Prostate gland (tissue), 2 donors: ENCODE measurements at places on chromosomes 1 and 21. TPM values are rescaled to one million over a fixed set of nuclear protein-coding genes. Genes with fewer than 3 reads are reported as not detected.
A peak's percentile ranks its signal among the peaks of the same experiment; 100 is the strongest.

ZBED6 gene
- 5.8 TPM for total RNA-seq

ADAMTSL4 gene
- total RNA-seq = 9.7 TPM

LRIF1 gene
- 38.3 TPM for total RNA-seq

PLEKHA6 gene
- 24.5 TPM for total RNA-seq

SNX7 gene
- 32.9 TPM for total RNA-seq

AUNIP gene
- 0.32 TPM for total RNA-seq

TP73 gene
- total RNA-seq = 15.1 TPM

HORMAD1 gene
- 16.5 TPM for total RNA-seq

CELA3B gene
- total RNA-seq = not detected

UBL4B gene
- total RNA-seq = not detected

- H3K4me1 ChIP-seq = no peaks in the 10 kb centered on the region
- no peak overlapping the region for H3K4me3 ChIP-seq
- H3K27me3 ChIP-seq = no peaks in the 10 kb centered on the region
- no peaks in the 10 kb centered on the region for H3K36me3 ChIP-seq
- H3K27ac ChIP-seq = no peak overlapping the region
Measured at GRCh38 chr1:97524211-97524610, 396.6 kb downstream of the DPYD start.

GRCh38 chr1:18923756-18924211, 21.4 kb upstream of the ALDH4A1 start:
- peaks cover 22% of the 10 kb centered on the region for H3K4me1 ChIP-seq
- no peaks in the 10 kb centered on the region for H3K27me3 ChIP-seq
- no peak overlapping the region for H3K4me3 ChIP-seq
- no peak for DNase-seq
- H3K27ac ChIP-seq = peak overlapping the region; percentile 84

- H3K27ac ChIP-seq = peak overlapping the region; percentile 18
- no peaks in the 10 kb centered on the region for H3K4me1 ChIP-seq
Measured at GRCh38 chr1:182181167-182181572, 119.7 kb upstream of the ZNF648 start.

DNA sequence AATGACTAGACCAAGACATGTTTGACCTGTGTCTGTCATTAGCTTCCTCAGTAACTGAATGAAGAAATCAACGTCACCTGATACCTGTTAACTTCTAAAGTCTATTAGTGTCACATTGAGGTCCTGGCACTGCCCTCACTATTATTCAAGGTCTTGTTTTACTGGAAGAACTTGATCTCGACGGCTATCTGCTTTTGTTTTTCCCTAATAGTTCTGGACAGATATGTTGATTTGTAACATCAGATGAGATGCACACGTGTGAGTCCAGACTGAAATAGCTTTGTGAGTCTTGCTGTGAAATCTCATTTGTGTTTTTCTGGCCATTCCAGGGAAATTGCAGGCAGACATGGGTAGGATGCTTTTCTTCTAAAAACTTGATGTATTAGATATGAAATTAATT, 159.2 kb downstream of the RYR2 start:
- H3K36me3 ChIP-seq = no peaks in the 10 kb centered on the region
- H3K4me1 ChIP-seq = no peaks in the 10 kb centered on the region
- H3K27ac ChIP-seq = no peak overlapping the region
- no peaks in the 10 kb centered on the region for H3K27me3 ChIP-seq
- no peak overlapping the region for H3K4me3 ChIP-seq

GRCh38 chr1:65009176-65009575, 42.8 kb upstream of the JAK1 start:
- H3K4me3 ChIP-seq = no peak overlapping the region
- H3K27ac ChIP-seq = no peak overlapping the region
- H3K4me1 ChIP-seq = no peaks in the 10 kb centered on the region
- H3K27me3 ChIP-seq = no peaks in the 10 kb centered on the region

DNA sequence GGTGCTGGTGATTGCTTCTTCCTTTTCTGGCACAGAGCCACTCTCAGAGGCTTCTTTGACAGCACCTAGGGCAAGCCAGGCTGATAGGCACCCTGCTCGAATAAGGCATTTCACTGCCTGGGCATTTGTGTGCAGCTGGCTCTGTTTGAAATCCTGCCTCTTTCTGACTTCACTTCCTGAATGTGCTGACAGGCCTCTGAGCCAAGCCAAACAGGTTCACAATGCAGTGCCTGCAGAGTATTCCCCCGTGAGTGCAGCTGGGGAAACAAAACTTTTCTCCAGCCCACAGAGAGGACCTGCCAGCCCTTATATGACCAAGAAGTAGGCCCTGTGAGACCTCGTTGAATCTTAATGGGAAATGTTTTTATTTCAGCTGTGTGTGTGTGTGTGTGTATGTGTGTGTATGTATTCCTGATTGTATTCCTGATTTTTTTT, 10.4 kb downstream of the JUN start:
- no peaks in the 10 kb centered on the region for H3K36me3 ChIP-seq
- DNase-seq = peak; percentile 74
- peak overlapping the region; percentile 74 for H3K27ac ChIP-seq
- no peak overlapping the region for H3K4me3 ChIP-seq

DNA sequence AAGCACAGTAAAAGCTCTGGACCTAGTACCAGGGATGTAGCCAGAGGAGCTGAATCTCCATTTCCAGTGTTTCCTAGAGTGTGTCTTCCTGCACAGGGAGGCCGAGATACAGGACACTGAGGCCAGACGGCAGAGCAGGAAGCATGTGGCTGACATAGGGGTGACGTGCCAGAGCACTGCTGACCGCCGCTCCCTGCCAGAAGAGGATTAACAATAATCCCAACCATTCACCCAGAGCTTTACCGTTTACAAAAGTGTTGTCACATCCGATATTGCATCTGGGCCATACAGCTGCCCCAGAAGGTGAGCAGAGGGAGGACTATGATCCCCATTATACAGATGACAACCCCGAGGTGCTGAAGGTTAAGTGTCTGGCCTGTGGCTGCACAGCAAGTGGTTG, 5.8 kb upstream of the CLDN19 start:
- DNase-seq = no peak
- H3K4me1 ChIP-seq = no peaks in the 10 kb centered on the region
- no peaks in the 10 kb centered on the region for H3K36me3 ChIP-seq
- no peaks in the 10 kb centered on the region for H3K27me3 ChIP-seq
- no peak overlapping the region for H3K4me3 ChIP-seq

- DNase-seq = no peak
- no peak overlapping the region for H3K4me3 ChIP-seq
- no peak overlapping the region for H3K27ac ChIP-seq
- H3K4me1 ChIP-seq = no peaks in the 10 kb centered on the region
Measured at GRCh38 chr1:179588425-179589024, 3.1 kb upstream of the TDRD5 start.

GRCh38 chr1:94738371-94738770, 81.8 kb upstream of the SLC44A3 start:
- H3K27me3 ChIP-seq = no peaks in the 10 kb centered on the region
- H3K4me1 ChIP-seq = no peaks in the 10 kb centered on the region
- no peak overlapping the region for H3K4me3 ChIP-seq

DNA sequence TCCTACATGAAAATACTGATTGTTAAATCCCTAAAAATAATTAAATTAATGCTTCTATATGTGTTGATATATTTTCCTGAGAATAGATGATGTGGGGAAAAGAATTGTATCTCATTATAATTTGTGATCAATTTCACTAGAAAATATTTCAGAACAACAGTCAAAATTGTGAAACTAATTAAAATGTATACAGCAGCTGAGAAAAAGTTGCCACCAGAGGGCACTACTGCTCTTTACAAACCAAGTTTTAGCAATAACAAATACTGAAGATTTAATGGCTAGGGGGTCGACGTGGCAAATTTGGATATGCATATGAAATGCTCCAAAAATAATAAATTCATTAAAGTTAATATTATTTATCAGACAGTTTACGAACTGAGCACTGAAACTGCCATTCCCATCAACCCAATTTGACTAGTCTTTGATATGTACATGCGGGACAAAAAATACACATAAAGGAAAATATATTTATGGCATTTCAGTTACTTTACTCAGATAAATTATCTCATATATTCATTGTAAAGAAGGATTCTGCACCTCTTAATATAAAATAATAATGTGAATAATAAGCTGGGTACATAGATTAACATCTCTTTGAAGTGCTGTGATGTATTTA, 96.3 kb upstream of the TMPRSS15 start:
- H3K27ac ChIP-seq = no peak overlapping the region
- no peaks in the 10 kb centered on the region for H3K27me3 ChIP-seq
- H3K4me3 ChIP-seq = no peak overlapping the region
- H3K36me3 ChIP-seq = no peaks in the 10 kb centered on the region
- DNase-seq = no peak

- DNase-seq = no peak
- no peak overlapping the region for H3K27ac ChIP-seq
- no peaks in the 10 kb centered on the region for H3K4me1 ChIP-seq
- H3K4me3 ChIP-seq = no peak overlapping the region
Measured at GRCh38 chr1:68917456-68917855, 420.6 kb upstream of the DEPDC1 start.

DNA sequence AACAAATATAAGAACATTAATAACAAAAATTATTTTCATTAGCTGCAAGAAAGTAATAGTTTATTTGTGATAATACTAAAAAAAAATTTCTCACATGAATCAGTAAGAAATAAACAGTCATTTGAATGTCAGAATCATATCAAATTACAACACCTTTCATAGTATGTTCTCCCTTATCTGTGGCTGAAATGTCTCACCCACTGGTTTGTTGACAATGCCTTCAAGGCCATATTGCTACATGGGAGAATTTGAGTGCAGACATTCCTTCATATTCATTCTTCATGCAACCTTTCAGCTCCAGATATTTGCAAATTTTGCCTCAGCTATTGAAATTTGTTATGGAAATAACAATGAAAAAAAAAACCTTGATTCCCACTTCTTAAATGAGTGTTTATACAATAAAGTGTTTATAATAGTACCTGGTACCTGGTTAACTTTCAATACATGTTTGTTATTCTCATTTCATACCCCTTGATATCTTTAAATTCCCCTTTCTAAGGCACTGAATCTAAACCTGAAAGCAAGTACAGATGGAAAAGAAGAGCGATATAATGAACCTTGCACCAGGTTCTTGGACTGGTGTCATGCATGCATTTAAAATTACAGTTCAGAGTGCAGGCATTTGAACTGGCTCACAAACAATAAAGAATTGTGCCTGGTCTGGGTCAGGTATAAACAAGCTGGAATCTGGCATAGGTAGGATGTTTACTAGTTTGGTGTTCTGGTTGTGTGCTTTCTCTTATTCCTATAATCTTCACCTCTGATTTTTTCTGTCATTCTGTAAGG, 242.2 kb upstream of the ADGRL2 start:
- no peaks in the 10 kb centered on the region for H3K27me3 ChIP-seq
- no peak overlapping the region for H3K27ac ChIP-seq
- no peak overlapping the region for H3K4me3 ChIP-seq
- no peaks in the 10 kb centered on the region for H3K36me3 ChIP-seq
- no peaks in the 10 kb centered on the region for H3K4me1 ChIP-seq
- DNase-seq = no peak

DNA sequence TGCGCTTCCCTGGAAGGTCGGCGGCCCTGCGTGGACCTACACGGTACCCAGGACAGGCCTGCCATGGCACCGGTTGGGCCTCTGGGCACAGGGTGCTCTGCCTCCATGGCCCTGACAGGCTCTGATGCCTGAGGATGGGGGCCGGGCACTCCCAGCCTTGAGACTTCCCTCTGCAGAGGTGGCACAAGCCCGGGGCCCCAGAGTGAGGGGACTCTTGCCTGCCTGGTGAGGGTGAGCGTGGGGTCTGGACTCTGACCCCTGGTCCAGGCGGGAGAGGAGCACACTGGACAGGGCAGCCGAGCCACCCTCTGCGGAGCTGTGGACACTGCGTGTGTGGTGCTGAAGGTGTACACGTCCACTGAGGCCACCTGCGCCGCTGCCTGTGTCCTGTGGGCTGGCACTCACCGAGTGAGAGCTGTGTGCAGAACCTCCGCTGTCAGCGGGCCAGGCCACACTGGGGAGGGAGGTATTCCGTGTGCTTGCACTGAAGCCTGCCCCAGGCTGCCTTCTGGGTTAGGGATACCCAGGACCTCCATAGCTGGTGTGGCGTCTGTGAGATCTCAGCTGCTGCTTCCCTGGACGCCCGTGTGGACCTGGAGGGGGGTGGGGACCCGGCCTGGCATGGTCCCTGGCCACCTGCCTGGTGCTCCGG, 10.4 kb downstream of the SKI start:
- no peak for DNase-seq
- H3K4me3 ChIP-seq = no peak overlapping the region
- peaks cover 49% of the 10 kb centered on the region for H3K4me1 ChIP-seq

DNA sequence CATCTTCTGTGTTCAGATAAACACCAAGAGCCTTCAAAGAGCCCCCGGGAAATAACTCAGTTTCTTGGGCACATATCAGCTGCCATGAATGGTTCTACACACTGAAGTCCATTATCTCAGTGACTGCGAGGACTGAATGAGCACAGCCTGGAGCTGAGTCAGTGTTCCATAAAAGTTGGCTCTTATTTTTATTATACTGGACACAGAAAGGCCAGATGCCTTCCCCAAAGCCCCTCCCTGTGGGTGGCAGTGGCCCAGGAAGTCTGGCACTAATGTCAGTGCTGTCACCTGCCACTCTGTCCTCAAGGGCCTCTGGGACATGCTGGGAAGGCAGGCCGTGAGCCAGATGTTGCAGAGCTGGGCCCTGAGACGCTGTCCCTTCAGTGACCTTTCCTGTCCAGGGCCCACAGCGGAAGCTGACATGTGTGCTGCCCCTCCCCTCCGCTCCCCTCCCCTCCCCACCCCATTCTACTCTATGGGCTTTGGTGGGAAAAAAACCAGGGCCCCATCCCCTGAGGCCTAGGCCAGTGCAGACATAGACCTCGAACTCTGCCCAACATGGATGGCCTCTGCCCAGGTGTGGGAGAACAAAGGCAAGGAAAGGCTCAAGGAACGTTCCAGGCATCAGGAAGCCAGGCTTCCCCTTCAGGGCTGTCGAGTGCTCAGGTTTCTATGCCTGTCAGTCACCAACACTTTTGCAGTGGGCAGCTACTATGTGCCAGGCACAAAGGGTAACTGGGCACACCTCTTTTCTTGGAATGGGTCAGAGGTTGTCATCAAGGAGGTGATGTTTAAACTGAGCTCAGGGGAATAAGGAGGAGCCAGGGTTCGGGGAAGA, 22.4 kb upstream of the NPPB start:
- no peak overlapping the region for H3K4me3 ChIP-seq
- H3K36me3 ChIP-seq = no peaks in the 10 kb centered on the region
- no peak for DNase-seq
- H3K27me3 ChIP-seq = no peaks in the 10 kb centered on the region
- peaks cover 4% of the 10 kb centered on the region for H3K4me1 ChIP-seq
- H3K27ac ChIP-seq = no peak overlapping the region

DNA sequence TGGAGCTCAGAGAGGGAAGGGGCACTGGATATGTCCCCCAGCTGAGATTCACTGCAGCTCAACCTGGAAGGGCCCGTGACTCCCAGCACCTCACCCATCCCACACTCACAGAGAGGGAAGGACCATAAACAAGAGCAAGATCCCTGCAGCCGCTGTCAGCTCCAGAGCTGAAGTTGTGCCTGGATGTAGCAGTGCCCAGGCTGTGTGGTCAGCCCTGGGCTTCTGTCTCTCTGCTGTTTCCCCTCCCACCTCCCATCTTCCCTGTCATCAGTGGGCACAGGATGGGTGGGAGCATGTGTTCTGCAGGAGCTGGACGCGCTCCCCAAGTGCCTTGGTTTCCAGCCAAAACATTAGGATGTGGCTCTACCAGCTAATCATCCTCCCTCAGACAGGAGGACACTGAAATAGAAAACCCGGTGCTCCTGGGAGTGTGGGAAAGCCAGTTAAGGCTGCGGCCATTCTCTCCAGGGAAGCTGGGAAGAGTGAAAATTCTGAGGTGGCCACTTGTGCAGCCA, 282.7 kb downstream of the NPHP4 start:
- H3K27me3 ChIP-seq = no peaks in the 10 kb centered on the region
- H3K36me3 ChIP-seq = no peaks in the 10 kb centered on the region
- no peak overlapping the region for H3K27ac ChIP-seq
